ENCODE measurements at places on chromosomes 5 and 9. TPM values are rescaled to one million over a fixed set of nuclear protein-coding genes. Genes with fewer than 3 reads are reported as not detected.

DNA sequence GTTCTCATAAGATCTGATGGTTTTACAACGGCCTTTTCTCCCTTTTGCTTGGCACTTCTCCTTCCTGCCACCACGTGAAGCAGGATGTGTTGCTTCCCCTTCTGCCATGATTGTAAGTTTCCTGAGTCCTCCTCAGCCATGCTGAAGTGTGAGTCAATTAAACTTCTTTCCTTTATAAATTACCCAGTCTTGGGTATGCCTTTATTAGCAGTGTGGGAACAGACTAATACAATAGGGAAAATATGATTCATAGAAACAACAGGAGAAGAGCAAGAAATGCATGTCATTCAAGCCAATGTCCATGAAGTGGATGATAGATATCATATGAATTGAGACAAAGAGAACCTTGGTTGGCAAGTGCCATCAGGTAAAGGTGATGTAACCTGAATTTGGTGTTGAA is 128.3 kb upstream of the HAPLN1 start:
- no peak for DNase-seq

Gene CDH9
- total RNA-seq, result not detected

Gene SPDL1
- total RNA-seq, result 21.3 TPM

DNA sequence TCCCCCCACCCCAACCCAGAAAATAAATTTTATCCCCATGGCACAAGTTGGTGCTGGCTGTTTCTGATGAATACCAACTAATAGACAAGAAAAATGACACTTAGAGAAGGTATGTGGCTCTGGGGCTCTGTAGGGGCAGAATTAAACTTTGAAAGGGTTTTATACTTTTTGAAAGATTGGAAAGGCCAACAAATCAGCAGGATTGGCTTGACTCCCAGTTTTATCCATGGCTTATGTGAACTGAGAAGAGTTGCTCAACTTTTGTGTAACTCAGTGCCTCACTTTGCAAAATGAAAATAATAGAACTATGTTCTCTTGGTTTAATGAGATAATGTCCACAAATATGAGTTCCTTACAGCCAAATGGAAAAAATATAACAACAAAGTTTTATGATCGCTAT is 288.9 kb upstream of the KIF2A start:
- DNase-seq, result no peak

DNA sequence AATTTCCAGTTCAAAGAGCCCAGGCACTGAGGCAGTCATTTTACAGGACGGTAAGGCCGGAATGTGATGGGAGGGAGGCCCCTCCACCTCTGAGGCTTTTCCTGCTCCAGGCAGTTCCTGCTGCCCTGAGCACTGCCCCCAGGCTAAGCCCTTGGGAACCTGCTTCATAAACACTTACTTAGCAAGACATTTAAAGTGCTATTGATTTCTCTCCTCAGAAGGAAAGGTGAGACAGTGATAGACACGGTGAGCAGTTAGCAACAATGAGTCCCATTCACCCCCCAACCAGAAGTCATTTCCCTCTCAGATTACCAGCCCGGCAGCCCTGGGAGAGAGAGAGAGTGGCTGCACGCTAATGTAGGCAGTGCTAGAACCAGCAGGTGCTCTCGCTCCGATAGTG is 462.5 kb downstream of the SPOCK1 start:
- DNase-seq, result no peak

DNA sequence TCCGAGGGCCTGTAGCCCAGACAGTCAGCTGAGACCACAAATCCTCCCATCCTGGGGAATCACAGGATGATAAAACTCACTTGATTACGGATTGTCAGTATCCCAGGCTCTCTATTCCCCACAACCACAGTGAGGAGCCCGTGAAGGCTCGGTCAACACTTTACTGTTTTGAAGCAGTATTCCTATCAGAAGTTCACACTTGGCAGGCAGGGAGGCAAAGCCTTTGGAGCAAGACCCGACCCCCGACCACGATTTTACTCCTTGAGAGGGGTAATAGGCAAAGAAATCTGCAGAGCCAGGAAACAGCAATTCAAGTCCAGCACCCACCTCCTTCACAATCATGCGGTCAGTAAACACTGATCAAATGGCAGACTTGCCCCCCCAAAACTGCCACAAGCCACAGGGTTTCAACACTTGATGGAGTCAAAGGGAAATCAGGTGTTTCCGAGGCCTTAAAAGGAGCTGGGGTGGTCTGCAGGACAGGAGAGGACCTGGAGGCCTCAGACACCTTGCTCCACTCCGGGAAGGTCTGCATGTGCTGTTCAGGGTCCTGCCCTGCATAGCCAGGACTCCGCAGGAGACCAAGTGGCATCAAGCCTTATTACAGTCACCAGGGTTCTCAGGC is 25.2 kb downstream of the BICD2 start:
- DNase-seq, result no peak

- no peak for DNase-seq
Measured at GRCh38 chr9:108933231-108933717, 650 bp downstream of the ELP1 start.

GRCh38 chr5:166719991-166720390 is 1571.5 kb upstream of the WWC1 start:
- no peak for DNase-seq

DNA sequence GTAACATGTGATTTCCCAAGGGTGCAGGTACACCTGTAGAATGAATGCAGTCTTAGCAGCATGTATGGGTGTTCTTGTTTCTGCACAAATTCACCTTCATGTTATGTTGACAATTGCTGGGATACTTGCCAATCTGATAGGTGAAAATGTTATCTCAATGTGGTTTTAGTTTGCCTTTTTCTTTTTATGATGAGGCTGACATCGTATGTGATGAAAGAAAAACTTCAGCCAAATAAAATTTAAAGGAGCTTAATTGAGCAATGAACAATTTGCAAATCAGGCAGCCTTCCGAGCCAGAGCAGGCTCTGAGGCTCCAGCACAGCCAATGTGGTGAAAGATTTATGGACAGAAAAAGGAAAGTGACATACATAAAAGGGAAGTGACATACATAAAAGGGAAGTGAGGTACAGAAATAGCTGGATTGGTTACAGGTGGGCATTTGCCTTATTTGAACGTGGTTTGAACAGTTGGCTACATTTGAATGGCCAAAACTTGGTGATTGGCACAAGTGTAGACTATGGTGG is 10.5 kb downstream of the TAL2 start:
- DNase-seq, result no peak

GRCh38 chr9:128747241-128747640 is 23.3 kb upstream of the ZDHHC12 start:
- DNase-seq, result no peak

Gene NSG2
- total RNA-seq, result not detected

DNA sequence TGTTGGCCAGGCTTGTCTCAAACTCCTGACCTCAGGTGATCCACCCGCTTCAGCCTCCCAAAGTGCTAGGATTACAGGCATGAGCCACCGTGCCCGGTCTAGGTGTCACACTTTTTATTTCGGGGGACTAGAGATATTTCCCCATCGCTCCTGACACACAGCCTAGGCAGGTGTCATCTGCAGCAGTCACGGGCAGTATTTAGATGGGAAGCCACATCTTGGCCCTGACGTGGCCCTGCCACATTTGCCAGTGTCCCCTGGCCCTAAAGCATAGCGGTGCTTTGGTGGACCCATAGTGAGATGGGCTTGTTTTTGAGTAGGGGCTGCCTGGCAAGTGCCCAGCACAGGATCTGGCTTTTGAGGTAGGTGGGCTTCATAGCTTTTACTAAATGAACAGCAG is 45.0 kb upstream of the LRRTM2 start:
- DNase-seq, result no peak

GRCh38 chr5:7794823-7795222 is 56.1 kb downstream of the CFAP90 start:
- DNase-seq, result no peak

Gene GLDC
- total RNA-seq, result 0.63 TPM

All from activated T-cell treated with anti-CD3 and anti-CD28 coated beads, Interleukin-2, amount 50 U/mL, for 4 hours (primary cell).